ENCODE measurements at places on chromosomes 13 and 19. TPM values are rescaled to one million over a fixed set of nuclear protein-coding genes. Genes with fewer than 3 reads are reported as not detected.

GRCh38 chr13:76828316-76828741, 57.9 kb downstream of the KCTD12 start:
- H3K36me3 ChIP-seq = no peaks in the 10 kb centered on the region
- no peak overlapping the region for H3K27ac ChIP-seq
- H3K27me3 ChIP-seq = no peaks in the 10 kb centered on the region
- H3K4me3 ChIP-seq = no peak overlapping the region
- H3K4me1 ChIP-seq = no peaks in the 10 kb centered on the region

GRCh38 chr13:40590112-40590862, 76.2 kb downstream of the FOXO1 start:
- H3K27me3 ChIP-seq = no peaks in the 10 kb centered on the region
- H3K4me1 ChIP-seq = peaks cover 29% of the 10 kb centered on the region
- H3K4me3 ChIP-seq = no peak overlapping the region
- DNase-seq = no peak

DNA sequence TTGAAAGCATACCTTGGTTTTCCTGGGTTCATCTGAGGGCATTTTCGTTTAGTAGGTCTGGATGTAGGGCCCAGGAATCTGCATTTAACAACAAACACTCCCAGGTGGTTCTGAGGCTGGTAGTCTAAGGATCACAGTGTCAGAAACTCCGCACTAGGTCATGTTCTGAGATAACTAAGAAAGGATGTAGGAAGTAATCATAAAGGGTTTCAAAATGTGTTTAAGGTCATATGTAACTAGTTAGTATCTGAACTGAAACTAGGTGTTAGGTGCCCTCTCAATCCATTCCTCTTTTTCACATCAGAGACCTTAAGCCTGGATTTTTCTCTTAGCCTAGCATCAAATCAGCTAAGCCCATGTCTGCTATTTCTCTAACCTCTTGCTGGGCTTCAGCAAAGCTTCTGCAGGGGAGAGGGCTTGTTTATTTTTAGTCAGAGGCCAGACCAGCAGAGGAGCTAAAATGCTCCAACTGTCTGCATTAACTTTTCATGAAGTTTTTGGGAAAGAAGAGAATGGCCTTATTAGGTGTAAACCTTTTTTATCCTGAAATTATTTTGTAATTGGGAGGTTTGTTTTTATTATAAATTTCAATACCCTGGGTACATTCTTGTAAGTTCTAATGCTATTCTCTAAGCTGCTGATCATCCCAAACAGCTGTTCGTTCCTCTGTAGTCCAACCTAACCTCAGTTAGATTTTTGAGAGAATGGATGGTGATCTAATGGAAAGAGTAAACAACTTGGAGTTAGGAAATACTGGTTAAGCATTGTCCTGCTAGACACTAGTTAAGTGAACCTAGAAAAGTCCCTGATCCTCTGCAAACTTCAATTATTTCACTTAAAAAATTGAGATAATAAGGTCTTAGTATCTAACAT, 262.8 kb upstream of the RFC3 start:
- H3K4me3 ChIP-seq = no peak overlapping the region
- no peaks in the 10 kb centered on the region for H3K4me1 ChIP-seq
- H3K27ac ChIP-seq = no peak overlapping the region
- H3K27me3 ChIP-seq = no peaks in the 10 kb centered on the region

Gene DCT
- total RNA-seq = not detected

- no peak overlapping the region for H3K27ac ChIP-seq
- H3K27me3 ChIP-seq = no peaks in the 10 kb centered on the region
- no peaks in the 10 kb centered on the region for H3K36me3 ChIP-seq
- H3K4me1 ChIP-seq = no peaks in the 10 kb centered on the region
These were observed 348.8 kb downstream of the GPC5 start for GRCh38 chr13:91747186-91747585.

DNA sequence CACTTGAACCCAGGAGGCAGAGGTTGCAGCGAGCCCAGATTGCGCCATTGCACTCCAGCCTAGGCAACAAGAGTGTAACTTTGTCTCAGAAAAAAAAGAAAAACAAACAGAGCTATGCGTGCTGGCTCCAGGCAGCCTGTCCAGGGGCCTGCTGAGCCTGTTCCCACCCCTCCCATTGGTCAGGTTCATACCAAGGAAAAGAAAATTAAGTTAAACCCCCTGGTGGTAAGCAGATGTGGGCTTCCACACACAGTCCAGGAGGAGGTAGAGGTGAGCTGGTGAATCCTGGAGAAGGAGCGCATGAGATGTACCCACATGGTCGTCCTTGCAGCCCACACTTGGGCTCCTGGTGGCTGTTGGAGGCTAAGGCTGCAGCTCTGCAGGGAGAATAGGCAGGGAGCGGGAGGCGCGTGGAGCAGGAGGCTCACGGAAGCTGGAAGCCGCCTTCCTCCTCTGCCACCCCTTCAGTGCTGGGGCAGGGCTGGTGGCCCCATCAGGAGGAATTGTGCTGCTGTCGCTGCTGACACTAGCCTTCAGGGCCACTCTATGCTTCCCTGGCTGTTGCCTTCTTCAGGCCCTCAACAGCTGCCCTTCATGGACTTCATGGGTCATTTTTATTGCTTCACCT, 10.5 kb upstream of the CHAMP1 start:
- no peaks in the 10 kb centered on the region for H3K27me3 ChIP-seq
- H3K36me3 ChIP-seq = peaks cover 55% of the 10 kb centered on the region
- no peak for DNase-seq
- H3K4me1 ChIP-seq = no peaks in the 10 kb centered on the region
